ENCODE measurements at places on chromosomes 13 and 19.

GRCh38 chr19:14347999-14348889 is 33.0 kb upstream of the ADGRE5 start:
- DNase-seq = peak; percentile 62

- DNase-seq = no peak
Measured at GRCh38 chr19:6967967-6968366, 53.3 kb downstream of the MBD3L2B start.

DNA sequence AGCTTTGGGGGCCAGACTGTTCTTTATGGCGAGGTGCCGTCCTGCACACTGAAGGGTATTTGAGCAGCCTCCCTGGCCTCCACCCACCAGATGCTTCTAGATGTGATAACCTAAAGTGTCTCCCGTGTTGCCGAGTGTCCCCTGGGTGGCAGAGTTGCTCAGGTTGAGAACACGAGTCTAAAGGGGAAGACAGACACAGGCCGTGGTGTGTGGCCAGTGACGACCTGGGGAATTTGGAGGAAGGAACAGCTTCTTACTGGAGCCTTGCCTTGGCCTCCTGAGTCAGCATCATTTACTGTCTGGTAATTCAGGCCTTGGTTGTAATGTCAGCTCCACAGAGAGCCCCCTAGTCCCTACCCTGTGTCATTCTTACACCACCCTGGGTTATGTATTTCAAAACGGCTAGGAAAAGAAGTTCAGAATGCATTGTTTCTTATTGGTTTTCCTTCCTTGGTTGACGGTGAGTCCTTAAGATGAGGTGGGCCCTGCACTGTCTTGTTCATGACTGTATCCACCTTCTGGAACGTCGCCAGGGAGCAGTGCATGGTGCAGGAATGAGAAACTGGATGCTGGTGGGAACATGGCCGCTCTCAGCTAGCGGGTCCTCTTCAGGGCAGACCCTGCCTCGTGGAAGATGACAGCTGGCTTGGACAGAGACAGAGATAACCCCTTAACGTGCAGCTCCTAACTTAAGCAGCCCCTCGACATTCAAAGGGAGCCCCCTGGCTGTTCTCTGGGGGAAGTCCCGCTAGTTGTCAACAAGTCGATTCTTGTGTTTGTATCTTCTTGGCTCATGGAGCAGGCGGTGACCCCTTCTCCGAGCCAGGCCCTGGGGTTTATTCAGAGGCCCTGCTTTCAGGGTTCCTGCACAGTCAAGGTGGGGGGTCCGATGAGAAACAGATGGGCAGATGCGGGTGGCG is 7.2 kb downstream of the SIN3B start:
- no peak for DNase-seq

- no peak for DNase-seq
Measured at GRCh38 chr19:399370-399769, 9.6 kb downstream of the C2CD4C start.

- no peak for DNase-seq
Measured at GRCh38 chr19:46429999-46430398, 1.3 kb upstream of the PNMA8C start.

- no peak for DNase-seq
Measured at GRCh38 chr19:33627526-33627925, 5.8 kb downstream of the CHST8 start.

All from naive thymus-derived CD4-positive, alpha-beta T cell (primary cell).